A549 treated with CpdA at 1 μM for 4 hours (cell line): ENCODE measurements at places on chromosomes 5 and 9. TPM values are rescaled to one million over a fixed set of nuclear protein-coding genes. Genes with fewer than 3 reads are reported as not detected.

UBE2QL1 gene
- 0.11 to 0.16 TPM (median 0.13 TPM) in 5 replicates for total RNA-seq

FAM81B gene
- not detected in 5 replicates for total RNA-seq

MAPK9 gene
- 29.0 to 41.6 TPM (median 38.3 TPM) in 5 replicates for total RNA-seq

NOXA1 gene
- total RNA-seq, result 1.0 to 1.5 TPM (median 1.5 TPM) in 5 replicates

IFNE gene
- total RNA-seq, result 1.6 to 3.3 TPM (median 2.3 TPM) in 5 replicates

IFNA13 gene
- total RNA-seq, result not detected in 5 replicates

PKD2L2 gene
- 0.03 to 0.26 TPM (median 0.05 TPM) in 3 of 5 replicates, not detected in the others for total RNA-seq

FAM221B gene
- total RNA-seq, result not detected in 5 replicates

NRG2 gene
- 1.7 to 2.5 TPM (median 1.9 TPM) in 5 replicates for total RNA-seq

LCN15 gene
- total RNA-seq, result 0.09 TPM in 1 of 5 replicates, not detected in the others

ZDHHC11B gene
- 1.1 to 1.5 TPM (median 1.3 TPM) in 5 replicates for total RNA-seq

CCDC192 gene
- total RNA-seq, result not detected in 5 replicates

RANBP17 gene
- total RNA-seq, result 1.9 to 3.1 TPM (median 2.3 TPM) in 5 replicates

OMD gene
- not detected in 5 replicates for total RNA-seq

LHFPL2 gene
- 45.9 to 64.0 TPM (median 58.0 TPM) in 5 replicates for total RNA-seq

FRRS1L gene
- total RNA-seq, result 0.22 to 0.39 TPM (median 0.25 TPM) in 5 replicates

NOL6 gene
- 57.8 to 69.5 TPM (median 64.7 TPM) in 5 replicates for total RNA-seq

TLR4 gene
- 0.06 to 0.34 TPM (median 0.10 TPM) in 5 replicates for total RNA-seq

IFNB1 gene
- total RNA-seq, result not detected in 5 replicates

ZDHHC11 gene
- 14.3 to 19.6 TPM (median 18.0 TPM) in 5 replicates for total RNA-seq

TXNDC8 gene
- total RNA-seq, result not detected in 5 replicates

OBP2B gene
- total RNA-seq, result not detected in 5 replicates

REEP2 gene
- total RNA-seq, result 5.9 to 7.4 TPM (median 6.7 TPM) in 5 replicates

ESM1 gene
- not detected in 5 replicates for total RNA-seq

RNF183 gene
- total RNA-seq, result not detected in 5 replicates

IL31RA gene
- 1.3 to 2.0 TPM (median 1.9 TPM) in 5 replicates for total RNA-seq

FOXD4L4 gene
- 0.08 TPM in 2 of 5 replicates, not detected in the others for total RNA-seq

CLIC3 gene
- 1.7 to 4.0 TPM (median 3.5 TPM) in 5 replicates for total RNA-seq

PCDHB15 gene
- 0.05 to 0.07 TPM (median 0.06 TPM) in 4 of 5 replicates, not detected in the other for total RNA-seq

SLF1 gene
- total RNA-seq, result 7.1 to 11.0 TPM (median 8.7 TPM) in 5 replicates

ZBTB5 gene
- total RNA-seq, result 8.0 to 9.7 TPM (median 9.0 TPM) in 5 replicates

THBS4 gene
- total RNA-seq, result 0.06 to 0.14 TPM in 2 of 5 replicates, not detected in the others
